AG04450 (cell line): ENCODE measurements at places on chromosomes 7 and 10. TPM values are rescaled to one million over a fixed set of nuclear protein-coding genes. Genes with fewer than 3 reads are reported as not detected.
A peak's percentile ranks its signal among the peaks of the same experiment; 100 is the strongest.

DNA sequence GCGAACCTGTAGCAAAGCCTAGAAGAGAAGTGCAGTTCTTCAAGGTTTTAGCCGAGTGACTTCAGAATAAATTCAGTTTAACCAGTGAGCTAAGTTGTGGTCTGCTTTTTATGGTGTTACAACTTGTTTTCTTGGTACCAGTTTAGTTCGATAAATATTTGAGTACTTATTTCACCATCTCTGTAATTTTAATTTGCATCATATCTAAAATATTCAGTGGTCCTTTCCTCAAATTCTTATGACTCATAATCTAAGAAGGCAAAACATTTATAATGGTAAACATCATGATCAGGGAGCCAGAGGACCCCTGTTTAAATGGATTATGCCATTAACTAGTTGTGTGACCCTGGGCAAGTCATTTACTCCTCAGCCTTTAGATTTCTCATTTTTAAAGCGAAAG, 4.1 kb upstream of the BMPER start:
- no peak for DNase-seq

The GAD2 gene
- not detected in 2 replicates for polyA plus RNA-seq

The NSUN5 gene
- 13.6 and 18.6 TPM in 2 replicates for polyA plus RNA-seq

DNA sequence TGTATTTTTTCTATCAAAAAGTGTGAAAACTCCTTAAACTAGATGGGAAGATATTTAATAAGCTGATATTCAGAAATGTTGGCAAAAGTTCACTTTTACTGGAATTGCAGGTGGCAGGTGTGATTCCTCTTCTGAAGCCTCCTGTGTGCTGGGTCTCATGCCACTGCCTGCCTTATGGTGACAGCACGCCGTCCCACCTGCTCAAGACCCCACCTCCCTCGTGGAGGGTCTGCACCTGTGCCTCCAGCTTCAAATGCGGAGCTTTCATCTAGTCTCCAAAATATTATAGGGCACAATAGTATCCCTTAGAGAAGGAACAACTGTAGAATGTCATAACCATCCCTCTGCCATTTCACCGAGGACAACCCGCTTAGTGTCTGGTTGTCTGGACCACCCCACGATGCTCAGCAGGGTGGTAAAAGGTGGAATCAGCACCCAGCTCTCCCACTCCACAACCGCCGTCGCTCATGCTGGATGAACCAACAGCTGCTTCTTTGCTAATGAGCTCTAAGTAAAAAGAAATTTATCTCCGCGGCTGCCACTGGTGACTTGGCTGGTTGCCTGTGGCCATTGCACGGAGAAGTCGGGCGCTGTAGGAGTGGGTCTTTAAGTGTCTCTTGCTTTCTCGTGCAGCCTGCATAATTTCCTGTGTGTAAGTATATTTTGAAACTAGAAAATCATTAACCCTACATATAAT, 119.3 kb upstream of the TCERG1L start:
- no peak for DNase-seq

The FBXL15 gene
- polyA plus RNA-seq: 2.7 and 4.3 TPM in 2 replicates

GRCh38 chr7:151053096-151053495, 4.6 kb downstream of the CDK5 start:
- no peak for DNase-seq

The ATE1 gene
- 14.4 and 17.9 TPM in 2 replicates for polyA plus RNA-seq

DNA sequence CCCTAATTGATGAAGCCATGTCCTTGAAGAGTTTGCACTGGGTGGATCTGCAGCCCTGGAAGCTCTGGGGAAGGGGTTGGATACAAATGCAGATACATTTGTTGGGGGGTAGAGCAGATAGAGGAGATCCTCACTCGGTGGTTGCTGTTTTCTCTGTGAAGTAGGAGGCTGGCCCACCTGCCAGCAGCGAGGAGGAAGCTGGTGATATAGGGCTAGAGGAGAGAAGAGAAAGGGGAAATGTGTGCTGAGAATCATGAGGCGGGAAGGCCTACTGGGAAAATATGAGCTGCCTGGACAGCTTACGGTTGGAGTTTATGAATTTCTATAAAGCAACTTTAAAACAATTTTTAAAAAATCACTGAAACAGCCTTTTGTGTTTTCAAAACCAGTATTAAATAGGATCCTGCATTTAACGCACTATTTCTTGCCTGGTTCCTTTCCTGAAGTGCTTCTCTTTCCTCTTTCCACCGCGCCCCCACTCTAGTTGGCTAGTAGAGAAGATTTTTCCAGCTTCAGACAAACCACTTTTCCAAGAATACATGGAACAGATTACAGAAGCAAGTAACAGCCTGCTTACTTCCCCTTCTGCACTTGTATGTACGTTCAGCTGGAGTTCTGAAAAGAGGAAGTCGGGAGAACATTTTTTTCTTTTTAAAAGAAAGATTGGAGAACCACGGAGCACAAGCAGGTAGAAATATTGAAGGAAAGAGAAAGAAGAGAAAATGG, 100.6 kb upstream of the GLCCI1 start:
- DNase-seq: no peak

The ELOVL3 gene
- polyA plus RNA-seq: 0.16 and 0.27 TPM in 2 replicates

- no peak for DNase-seq
These were observed 100.5 kb downstream of the CYP26A1 start for GRCh38 chr10:93173967-93174845.

DNA sequence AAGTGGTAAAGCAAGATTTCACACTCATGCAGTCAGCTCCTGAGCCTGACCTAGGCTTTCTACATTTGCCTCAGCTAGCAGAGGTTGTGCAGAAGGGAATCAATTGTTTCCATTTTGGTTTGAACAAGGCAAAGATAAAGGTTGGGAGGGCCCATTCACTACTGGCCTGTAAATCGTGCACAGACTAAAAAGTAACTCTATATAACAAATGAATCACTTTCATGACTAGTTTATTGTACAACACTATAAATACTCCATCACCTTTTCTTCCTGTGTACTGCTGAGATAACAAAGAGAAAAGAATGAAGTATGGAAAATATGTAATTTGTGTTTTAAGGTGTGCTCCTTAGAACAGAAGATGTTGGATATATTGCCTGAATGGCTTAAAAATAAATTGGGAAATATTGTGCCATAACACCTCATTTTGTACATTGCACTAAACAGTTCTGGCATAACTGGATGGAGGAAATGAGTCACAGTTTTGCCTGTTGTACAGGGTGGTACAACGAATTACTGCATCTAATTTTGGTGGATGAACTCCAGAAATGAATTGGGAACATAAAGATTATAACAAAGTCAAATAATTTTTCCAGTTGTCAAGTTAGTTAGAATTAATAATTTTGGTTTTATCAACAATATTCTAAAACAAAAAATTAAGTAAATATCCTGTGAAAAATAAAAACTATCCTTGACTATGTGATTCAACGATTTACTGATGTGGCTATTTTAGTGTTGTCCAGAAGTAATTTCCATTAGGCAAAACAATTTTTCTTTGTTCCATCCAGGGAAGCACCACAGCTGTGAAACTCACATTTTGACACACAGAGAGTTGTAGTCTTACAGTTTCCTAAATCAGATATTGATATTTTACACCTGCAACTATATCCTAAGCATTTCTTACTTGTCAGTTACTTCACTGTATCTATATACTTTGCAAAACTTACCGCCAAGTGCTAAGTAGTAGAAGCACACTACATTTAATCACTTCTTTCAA, 18.0 kb downstream of the SEMA3C start:
- no peak for DNase-seq

DNA sequence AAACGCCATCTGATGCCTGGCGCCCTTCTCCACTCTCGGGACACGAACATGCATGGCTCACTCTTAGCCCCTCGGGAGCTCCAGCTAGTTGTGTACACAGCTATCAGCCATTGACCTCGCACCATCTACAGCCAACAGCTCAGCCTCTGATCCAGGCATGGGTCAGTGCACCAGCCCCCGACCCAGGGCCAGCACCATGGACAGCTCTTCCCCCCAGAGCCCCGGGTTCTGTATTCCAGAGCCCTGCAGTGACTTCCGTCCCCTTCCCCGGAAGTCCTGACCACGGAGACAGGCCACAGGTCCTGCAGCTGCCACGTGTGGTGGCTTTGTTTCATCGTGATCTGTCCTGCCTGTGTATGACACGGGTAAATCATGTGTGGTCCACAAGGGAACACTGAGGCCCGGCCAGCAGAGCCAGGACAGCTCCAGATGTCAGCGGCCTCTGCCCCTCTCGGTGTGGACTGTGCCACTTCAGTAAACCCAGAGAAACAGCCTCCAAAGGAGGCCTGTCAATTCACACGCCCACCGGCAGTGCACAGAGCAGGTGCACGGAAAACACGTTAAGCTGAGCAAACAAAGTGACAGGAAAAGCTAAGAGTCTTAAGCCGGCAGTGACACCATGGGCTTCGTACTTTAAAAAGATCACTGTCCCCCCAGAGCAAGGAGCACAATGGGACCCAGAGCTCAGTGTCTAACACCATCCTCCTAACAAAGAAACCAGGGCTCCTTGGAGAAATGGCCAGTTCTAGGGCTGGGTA, 13.0 kb downstream of the STK32C start:
- DNase-seq: no peak

GRCh38 chr7:28078036-28078901, 102.3 kb downstream of the JAZF1 start:
- no peak for DNase-seq

The ACTR3C gene
- polyA plus RNA-seq: 0.31 and 0.36 TPM in 2 replicates

DNA sequence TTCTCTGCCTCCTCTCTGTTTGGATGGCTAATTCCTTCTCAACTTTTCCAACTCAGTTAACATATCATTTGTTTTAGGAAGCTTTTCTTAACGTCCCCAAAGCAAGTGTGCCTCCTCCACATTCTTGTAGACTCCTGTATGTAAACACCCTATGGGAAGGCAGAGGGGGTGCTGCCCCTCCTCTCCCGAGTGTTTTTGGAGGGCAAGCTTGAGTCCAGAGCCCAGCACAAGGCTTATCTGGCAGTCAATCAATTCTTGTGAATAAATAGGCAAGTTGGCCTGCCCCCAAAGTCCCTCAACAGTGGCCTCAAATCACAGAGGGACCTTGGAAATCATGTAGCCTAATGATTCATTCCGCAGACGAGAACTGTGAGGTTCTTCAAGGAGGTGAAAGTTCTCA, 305.6 kb downstream of the RPS24 start:
- no peak for DNase-seq

The TFEC gene
- polyA plus RNA-seq: 0.01 and 0.10 TPM in 2 replicates

- no peak for DNase-seq
These were observed 10.1 kb downstream of the RASGEF1A start for GRCh38 chr10:43256531-43257346.

GRCh38 chr10:61608255-61609033, 54.3 kb upstream of the CABCOCO1 start:
- no peak for DNase-seq

The LRIT1 gene
- not detected in 2 replicates for polyA plus RNA-seq

- no peak for DNase-seq
These were observed 26.2 kb downstream of the ADK start for GRCh38 chr10:74177140-74177677.

DNA sequence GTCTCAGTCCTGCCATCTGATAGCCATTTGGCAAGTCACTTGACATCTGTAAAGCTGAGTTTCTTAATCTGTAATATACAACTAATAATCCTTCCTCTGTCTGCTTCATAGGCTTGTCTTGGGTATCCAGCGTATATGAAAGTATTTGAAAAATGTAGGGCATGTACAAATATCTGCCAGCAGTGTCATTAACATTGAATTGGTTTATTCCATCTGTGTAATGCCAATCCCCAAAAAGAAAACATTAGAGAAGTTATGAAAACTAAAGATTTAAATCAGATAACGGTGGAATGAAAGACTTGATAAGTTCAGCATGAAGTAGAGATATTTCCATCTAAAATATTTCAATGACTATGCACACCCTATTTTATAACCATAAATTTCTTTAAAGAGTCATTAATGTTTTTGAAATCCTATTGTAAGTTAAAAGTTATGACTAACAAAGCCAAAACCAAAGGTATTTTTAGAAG, 9.8 kb upstream of the RTKN2 start:
- no peak for DNase-seq

DNA sequence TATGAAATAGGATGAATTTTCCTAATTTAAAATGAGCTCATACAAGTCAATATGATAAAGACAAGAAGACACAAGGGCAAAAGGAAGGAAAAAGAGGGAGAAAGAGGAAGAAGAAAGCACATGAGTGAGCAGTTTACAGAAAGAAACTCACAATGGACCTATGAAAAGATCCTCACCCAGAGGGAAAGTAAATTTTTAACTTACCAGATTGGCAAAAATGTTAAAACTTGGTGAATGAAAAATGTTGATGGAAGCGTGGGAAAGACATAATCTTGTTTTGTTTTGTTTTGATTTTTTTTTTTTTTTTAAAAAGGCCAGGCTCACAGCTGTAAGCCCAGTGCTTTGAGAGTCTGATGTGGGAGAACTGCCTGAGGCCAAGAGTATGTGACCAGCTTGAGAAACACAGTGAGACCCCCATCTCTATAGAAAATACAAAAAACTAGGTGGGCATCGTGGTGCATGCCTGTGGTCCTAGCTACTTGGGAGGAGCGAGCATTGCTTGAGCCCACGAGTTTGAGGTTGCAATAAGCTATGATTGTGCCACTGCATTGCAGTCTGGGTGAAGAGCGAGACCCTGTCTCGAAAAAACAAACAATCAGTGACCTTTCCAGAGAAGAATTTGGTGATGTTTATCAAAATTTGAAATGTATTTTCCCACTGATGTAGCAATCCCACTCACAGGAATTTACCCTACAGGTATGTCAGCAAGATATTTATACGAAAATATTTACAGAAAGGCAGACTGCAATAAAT, 152.9 kb upstream of the ASAH2 start:
- no peak for DNase-seq

The IFIT1B gene
- not detected in 2 replicates for polyA plus RNA-seq

The KLLN gene
- 0.51 and 0.58 TPM in 2 replicates for polyA plus RNA-seq

- peak; percentile 68 for DNase-seq
These were observed 183.4 kb downstream of the PRKCQ start for GRCh38 chr10:6396652-6397051.

The LDB1 gene
- 95.7 and 106 TPM in 2 replicates for polyA plus RNA-seq

The TDRD1 gene
- polyA plus RNA-seq: not detected in 2 replicates

DNA sequence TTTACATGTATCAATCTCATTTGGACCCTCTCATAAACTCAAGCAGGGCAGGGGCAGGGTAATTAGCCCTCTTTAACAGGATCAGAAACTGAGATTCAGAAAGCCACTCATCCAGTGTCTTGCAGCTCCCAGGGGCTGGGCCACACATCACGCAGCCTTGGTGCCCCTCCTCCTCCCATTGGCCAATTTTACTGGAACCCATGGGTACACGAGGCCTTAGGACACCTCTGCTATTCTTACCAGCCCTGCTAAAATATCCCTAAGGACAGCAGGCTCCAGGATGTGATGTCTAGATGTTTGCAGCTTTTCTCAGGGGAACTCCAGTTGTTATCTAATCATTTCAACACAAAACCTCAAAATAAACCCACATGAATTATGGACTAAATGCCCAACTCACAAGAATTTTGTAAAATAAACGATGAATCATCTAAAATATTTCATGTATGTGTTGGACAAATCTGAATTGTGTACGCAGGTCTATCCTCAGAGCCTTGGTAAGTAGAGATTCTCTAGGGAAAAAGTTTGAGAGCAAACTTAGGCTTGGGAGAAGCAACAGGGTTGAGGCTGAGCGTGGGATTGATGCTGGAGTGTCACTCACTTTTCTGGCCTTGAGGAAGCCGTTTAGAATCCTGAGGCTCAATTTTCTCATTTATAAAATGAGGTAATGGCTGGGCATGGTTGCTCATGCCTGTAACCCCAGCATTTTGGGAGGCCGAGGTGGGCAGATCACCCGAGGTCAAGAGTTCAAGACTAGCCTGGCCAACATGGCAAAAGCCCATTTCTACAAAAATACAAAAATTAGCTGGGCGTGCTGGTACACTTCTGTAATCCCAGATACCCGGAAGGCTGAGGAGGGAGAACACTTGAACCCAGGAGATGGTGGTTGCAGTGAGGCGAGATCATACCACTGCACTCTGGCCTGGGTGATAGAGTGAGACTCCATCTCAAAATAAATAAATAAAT, 69.7 kb upstream of the TNS3 start:
- DNase-seq: peak; percentile 94
